ENCODE measurements at places on chromosomes 6 and 20. TPM values are rescaled to one million over a fixed set of nuclear protein-coding genes. Genes with fewer than 3 reads are reported as not detected.

DNA sequence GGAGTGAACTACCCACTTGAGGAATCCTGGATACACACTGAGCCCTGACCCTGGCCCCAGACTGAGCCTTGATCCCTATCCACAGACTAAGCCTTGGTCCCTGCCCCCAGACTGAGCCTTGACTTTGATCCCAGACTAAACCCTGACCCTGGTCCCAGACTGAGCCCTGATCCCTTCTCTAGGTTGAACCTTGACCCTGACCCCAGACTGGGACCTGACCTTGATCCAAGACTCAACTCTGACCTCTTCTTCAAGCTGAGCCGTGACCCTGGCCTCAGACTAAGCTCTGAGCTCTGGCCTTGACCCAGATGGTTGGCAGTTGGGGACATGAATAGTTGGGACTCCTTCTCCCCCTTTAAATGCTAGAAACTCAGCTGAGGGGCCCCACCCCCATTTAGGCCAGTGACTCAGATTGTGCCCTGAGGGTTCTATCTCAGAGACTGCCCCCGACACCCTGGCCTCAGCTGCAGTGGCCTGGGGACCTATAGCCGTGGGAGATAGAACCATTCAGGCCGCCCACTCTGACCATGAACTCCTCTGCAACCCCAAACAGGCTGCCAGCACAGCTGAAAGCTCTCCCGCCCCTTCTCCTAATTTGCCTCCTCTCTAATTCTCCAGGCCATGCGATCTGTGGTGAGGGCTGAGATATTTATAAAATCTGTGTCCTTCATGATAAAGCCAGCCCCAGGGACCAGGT, 84.7 kb downstream of the DLGAP4 start:
- no peak overlapping the region for H3K27ac ChIP-seq
- no peaks in the 10 kb centered on the region for H3K27me3 ChIP-seq
- H3K36me3 ChIP-seq: no peaks in the 10 kb centered on the region
- H3K4me1 ChIP-seq: no peaks in the 10 kb centered on the region
- no peak overlapping the region for H3K4me3 ChIP-seq

- no peak overlapping the region for H3K4me3 ChIP-seq
- H3K36me3 ChIP-seq: no peaks in the 10 kb centered on the region
- no peaks in the 10 kb centered on the region for H3K27me3 ChIP-seq
- H3K4me1 ChIP-seq: no peaks in the 10 kb centered on the region
- no peak overlapping the region for H3K27ac ChIP-seq
Observed at GRCh38 chr20:20076297-20077065, 24.1 kb downstream of the CFAP61 start.

DNA sequence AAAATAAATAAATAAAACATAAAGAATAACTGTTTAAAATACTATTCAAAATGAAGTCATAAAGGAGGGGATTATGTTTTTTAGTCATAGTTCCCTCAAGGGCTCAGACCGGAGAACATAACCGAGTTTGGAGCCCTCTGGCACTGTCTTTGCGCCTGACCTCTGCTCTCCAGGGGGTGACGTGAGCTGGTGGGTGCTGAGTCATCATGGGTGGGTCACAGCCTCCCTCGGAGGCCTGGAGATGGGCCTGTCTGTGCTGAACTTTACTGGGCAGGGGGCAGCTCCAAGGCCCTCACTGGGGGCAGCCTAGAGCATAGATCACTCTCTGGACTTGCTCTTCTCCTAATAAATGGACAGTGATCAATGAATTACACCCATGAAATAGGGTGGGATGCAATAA, 3.1 kb upstream of the MAVS start:
- H3K4me3 ChIP-seq: no peak overlapping the region
- H3K27ac ChIP-seq: no peak overlapping the region
- DNase-seq: no peak
- no peaks in the 10 kb centered on the region for H3K27me3 ChIP-seq

DNA sequence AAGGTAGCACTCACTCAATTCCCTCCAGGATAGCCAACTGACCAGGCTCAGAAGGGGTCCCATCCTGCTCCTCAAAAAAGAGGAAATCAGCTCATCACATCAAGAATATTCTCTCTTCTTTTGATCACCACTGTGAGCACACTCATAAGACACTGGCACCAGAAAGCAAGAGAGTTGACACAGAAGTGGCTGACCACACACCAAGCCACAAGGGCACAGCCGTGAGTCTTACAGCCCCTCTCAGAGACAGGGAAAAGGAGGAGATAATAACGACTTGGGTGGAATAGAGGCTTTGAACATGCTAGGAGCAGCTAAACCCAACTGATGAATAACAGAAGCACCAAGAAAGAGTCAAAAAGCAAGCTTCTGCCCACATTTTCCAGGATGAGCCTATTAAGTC, 249.1 kb upstream of the PREP start:
- no peak for DNase-seq
- no peak overlapping the region for H3K27ac ChIP-seq
- no peaks in the 10 kb centered on the region for H3K27me3 ChIP-seq
- no peaks in the 10 kb centered on the region for H3K4me1 ChIP-seq

PTCRA gene
- 1.1 TPM for polyA plus RNA-seq

RHAG gene
- not detected for polyA plus RNA-seq

GJA10 gene
- not detected for polyA plus RNA-seq

TAAR5 gene
- polyA plus RNA-seq: not detected

GCNT2 gene
- 3.0 TPM for polyA plus RNA-seq
